ENCODE measurements at places on chromosomes 6 and 20.

DNA sequence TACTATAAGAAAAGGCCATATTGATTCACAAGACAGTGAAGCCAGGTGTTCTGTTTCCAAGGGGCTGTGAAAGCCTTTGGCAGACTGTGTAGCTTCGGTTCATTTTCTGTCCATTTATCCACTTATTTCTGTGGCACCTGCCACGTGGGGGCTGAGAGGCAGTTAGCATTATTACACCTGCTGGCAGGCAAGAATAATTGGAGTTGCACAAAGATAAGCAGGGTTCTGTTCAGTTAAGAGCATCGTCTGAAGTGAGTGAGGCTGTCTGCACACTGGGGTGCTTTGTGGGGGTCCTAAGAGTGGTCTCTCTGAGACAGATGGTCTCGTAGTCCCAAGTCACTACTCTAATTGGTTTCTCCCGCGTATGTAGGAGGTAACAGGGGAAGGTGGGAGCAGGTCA lies 60.6 kb upstream of the CCN6 start:
- no peak for ATAC-seq

DNA sequence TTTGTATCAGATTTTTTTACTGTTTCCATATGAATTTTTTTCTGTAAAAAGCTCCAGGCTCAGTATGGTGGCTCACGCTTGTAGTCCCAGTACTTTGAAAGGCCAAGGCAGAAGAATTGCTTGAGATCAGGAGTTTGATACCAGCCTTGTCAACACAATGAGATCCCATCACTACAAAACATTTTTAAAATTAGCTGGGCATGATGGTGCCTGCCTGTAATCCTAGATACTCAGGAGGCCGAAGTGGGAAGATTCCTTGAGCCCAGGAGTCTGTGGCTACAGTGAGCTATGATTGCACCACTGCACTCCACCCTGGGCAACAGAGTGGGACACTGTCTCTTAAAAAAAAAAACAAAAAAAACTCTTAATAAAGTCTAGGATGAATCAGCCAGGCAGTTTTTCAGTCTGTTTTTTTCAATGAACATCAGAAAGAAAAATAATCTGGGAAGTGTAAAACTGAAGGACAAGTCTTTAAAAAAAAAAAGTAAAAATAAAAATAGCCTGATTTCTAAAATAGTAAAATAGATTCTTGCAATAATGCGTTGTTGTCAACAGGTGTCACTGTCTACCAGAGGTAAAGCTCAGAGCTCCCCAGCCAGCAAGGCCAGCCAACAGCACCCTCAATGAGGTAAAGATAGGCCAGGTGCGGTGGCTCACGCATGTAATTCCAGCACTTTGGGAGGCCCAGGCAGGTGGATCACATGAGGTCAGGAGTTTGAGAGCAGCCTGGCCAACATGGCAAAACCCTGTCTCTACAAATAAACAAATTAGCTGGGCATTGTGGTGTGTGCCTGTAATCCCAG lies 9.3 kb upstream of the ATG5 start:
- peak; percentile 64 for ATAC-seq

DNA sequence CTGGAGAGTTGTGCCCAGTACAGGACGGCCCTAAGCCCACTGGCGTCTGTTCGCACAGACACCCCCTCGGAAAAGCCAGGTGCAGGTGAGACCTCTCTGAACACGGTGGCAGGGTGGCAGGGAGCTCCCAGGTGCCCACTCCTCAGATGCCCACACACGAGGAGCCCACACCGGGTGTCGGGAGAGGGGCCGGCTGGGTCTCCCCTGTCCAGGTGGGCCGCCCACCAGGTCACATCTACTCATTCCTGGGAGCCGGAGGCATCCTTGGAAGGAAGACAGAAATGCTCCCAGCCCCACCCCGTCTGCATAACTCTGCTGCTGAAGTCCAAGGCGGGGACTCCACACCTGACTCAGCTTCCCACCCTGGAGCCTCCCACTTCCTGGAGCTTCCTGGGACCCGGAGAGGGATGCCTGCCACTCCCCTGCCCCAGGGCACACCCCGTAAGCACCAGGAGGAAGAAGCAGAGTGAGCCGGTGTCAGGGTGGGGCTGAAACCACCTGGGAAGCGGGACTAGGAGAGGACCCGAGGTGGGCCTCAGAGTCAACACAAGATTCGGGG lies 2.5 kb downstream of the SRMS start:
- no peak for ATAC-seq

DNA sequence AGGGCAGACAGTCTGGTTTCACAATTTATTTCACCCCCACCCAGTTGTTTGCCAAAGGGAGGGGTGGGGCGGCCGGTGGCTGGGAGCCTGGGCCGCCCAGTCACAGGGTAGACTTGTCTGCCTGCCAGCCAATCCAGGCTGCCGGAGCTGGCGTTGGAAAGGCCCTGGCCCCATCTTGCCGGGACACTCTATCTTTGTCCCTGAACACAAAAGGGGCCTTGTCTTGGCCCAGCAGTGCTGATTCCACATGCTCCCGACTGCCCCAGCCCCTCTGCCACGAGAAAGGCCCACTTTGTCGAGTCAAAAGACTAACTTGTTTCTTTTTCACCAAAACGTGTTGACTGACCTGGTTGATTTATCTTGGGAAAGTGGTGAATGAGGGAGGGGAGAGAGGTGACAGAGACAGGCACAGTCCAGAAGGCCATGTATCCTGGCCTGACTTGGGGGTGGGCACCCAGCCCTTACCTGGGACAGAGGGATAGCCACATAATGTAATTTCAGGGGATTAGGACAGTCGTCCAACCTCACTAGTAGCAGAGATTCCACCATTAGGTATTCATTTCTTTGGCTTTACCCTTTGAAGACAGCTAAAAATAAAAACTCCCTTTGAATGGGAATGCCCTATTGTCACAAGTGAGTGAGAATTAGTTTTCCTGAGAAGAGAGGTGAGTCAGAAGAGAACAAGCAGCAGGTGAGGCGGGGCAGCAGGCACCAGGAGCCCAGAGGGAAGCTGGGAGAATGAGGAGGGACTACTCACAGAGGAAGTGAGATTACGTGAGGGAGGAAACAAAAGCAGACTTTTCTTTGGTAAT lies 67.0 kb upstream of the SIRPA start:
- no peak for ATAC-seq

DNA sequence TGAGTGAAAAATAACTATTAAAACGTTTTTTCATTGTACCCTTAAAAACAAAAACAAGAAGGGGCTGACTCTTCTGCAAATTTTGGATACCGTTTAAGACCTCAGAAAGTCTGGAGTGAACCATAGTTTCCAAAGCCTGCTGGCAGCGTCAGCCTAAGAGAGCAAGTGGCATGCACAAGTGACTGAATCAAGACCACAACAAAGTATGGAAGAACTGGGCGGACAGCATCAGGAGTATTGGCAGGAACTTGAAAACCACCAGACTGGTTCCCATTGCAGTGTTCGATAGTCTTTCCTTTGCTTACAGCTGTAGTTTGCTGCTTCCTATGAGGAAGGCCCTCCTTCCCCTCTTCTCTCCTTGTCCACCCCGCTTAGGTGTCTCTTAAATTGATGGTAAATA lies 33.7 kb upstream of the MYLIP start:
- no peak for ATAC-seq

- no peak for ATAC-seq
Observed at GRCh38 chr6:16059496-16059895, 69.4 kb upstream of the MYLIP start.

GRCh38 chr20:54668271-54669039 lies 193.1 kb downstream of the DOK5 start:
- peak; percentile 72 for ATAC-seq

- no peak for ATAC-seq
Observed at GRCh38 chr6:87742106-87742505, 40.1 kb upstream of the AKIRIN2 start.

DNA sequence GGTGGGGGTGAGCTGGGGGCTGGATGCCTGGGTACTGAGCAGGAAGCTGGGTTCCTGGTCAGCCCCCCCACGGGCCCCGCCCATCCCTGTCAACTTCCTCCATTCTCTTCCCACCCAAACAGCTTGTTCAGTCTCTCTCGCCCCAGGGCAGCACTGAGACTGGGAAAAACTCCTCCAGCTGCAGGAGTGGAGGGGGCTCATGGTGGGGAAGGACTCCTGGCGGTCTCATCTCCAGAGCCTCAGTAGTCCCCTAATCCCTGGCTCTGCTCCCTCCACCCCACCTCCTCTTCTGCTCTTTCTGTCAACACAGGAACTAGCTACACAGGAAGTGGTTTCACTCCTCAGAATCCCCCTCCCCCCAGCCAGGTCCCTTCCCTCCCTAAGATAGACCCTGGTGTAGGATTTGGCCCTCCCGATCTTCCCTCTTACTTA lies at the start of gene GPSM3:
Gene GPSM3, minus strand, starts transcription at position 36 of the 432 bp plus-strand sequence. CDS start 130 bp downstream, outside the sequence.
- ATAC-seq = no peak

GRCh38 chr6:32146287-32146686 lies 5.5 kb downstream of the PRRT1 start:
- ATAC-seq = no peak

- peak; percentile 26 for ATAC-seq
Observed at GRCh38 chr20:53706008-53706465, 112.4 kb upstream of the ZNF217 start.

GRCh38 chr6:110140650-110141049 lies 38.8 kb downstream of the WASF1 start:
- ATAC-seq = no peak

DNA sequence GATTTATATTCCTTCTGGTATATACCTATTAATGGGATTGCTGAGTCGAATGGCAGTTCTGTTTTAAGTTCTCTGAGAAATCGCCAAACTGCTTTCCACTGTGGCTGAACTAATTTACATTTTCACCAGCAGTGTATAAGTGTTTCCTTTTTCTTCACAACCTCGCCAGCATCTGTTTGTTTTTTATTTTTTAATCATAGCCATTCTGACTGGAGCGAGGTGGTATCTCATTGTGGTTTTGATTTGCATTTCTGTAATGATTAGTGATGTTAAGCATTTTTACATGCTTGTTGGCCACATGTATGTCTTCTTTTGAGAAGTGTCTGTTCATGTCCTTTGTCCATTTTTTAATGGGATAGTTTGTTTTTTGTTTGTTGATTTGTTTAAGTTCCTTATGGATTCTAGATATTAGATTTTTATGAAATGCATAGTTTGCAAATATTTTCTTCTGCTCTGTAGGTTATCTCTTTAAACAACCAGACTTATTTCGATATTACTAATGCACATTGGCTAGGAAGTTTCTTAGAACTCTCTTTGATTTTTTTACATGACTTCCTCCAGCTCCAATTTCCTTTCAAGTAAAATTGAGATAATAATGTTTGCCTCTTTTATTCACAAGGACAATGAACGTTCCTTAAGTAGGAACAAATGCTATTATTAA lies 12.2 kb upstream of the VNN1 start:
- ATAC-seq = no peak

DNA sequence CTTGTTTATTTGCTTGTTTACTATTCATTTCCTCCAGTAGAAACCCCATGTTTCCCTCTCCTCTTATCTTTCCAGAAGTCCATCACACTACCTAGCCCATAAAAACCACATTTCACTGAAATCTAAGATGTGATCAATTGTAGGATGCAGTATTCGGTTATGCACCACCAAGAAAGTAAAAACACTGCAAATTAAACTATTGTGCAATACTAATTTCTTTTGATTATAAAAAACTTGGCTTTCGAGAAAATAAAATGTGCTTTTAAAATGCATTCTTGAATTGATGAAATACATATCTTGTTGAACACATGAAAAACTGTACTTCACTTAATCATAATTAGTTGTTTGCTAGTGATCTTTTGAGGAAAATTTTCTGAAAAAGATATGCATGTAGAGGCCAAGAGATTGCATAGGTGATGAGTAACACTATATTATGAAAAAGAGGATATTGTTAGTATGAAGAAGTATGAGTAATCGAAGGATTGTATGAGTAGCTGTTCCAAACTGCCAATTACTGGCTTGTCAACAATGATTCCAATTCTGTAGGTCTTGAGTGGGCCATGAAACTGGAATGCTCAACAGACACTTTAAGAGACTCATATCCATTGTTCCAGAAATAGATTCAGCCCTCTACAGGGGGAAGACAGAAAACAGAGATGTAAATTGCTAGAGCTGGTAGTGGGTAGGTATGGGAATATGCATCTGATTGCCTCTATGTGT lies 79.7 kb downstream of the RNF217 start:
- ATAC-seq = no peak

DNA sequence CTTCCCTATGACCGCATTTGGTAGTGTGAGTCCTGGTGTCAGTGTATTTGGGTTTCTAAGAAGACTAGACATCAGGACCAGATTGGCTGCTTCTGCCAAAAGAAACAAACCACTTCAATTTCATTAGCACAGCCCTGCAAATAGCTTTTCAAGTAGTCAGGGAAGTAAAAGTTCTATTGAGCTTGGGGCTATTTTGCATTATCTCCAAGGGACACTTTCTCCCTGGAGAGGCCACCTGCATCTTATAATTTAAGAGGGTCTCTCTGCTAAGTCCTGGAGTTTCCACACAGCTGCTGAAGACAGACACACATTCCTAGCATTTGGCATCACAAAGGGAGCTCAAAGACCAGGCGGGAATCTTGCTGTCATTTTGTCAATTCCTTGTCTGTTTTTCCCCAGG lies 141.2 kb downstream of the BMP2 start:
- no peak for ATAC-seq

- no peak for ATAC-seq
Observed at GRCh38 chr20:61451009-61451408, 198.9 kb downstream of the CDH4 start.

DNA sequence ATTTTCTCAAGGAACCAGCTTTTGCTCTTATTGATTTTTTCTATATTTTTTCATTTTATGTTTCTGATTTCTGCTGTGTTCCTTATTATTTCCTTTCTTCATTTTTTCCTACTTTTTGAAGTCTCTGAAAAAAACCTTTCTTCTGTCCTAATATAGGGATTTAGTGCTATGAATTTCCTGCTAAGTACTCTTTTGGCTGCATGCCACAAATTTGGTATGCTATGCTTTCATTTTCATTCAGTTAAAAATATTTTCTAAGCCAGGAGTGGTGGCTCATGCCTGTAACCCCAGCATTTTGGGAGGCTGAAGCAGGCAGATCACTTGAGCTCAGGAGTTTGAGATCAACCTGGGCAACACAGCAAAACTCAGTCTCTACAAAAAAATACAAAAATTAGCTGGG lies 30.6 kb downstream of the SIRPD start:
- ATAC-seq = no peak

- ATAC-seq = no peak
Observed at GRCh38 chr20:51946586-51946985, 144.3 kb upstream of the SALL4 start.

DNA sequence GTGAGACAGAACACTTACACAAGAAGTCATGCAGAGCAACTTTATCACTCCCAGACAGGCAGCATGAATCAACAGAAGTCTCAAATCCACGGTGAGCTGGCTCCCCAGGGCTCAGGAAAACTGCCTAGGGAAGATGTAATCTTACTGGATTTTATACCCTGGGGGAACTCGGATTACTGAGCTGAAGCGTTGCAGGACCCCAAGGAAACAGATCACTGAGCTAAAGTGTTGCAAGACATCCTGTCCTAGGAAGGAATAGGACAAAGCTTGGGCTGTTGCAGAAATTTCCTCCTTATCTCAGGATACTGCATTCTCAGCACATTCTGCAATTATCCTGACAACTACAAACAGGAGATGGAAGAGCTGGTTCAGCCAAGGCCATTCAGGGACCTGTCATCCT lies 224.8 kb downstream of the TFAP2A start:
- no peak for ATAC-seq
